ENCODE measurements at places on chromosomes 7 and 10. TPM values are rescaled to one million over a fixed set of nuclear protein-coding genes. Genes with fewer than 3 reads are reported as not detected.

DNA sequence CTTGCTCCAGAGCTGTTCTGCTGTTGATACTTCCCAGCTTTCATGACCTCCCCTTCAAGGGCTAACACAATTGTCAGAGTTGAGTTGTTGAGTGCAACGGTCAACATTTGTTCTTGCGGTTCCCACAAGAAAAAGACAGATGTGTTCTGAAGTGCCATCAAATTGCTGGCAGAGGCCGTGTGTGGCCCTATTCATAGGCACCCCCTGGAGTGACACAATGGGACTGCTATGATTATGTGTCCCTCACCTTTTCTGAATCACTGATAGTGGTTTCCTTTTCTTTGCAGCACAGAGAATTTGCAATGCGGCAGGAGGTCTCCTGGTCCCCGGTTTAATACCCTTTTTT lies 5.8 kb upstream of the IGFBP1 start:
- H3K4me3 ChIP-seq: no peak overlapping the region
- no peak for DNase-seq
- H3K27ac ChIP-seq: no peak overlapping the region
- no peaks in the 10 kb centered on the region for H3K36me3 ChIP-seq
- H3K27me3 ChIP-seq: peaks cover 42% of the 10 kb centered on the region

DNA sequence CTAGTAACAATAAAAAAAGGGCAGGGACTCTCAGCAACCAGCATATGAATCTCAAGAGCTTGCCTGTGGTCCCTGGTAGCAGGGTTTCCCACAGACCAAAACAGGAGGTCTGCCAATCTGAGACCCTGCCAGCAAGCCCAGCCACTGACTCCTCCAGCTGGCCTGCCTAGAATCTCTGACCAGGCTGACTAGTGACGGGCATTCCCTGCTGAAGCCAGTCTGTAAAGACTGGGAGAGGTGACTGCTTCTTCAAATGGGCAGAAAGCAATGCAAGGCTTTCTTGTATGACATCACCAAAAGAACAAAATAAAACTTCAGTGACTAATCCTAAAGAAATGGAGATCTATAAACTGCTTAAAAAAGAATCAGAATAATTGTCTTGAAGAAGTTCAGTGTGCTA lies 249.4 kb downstream of the TCF7L2 start:
- no peaks in the 10 kb centered on the region for H3K4me1 ChIP-seq
- H3K27me3 ChIP-seq: no peaks in the 10 kb centered on the region
- no peak overlapping the region for H3K4me3 ChIP-seq
- H3K36me3 ChIP-seq: no peaks in the 10 kb centered on the region
- no peak for DNase-seq

DNA sequence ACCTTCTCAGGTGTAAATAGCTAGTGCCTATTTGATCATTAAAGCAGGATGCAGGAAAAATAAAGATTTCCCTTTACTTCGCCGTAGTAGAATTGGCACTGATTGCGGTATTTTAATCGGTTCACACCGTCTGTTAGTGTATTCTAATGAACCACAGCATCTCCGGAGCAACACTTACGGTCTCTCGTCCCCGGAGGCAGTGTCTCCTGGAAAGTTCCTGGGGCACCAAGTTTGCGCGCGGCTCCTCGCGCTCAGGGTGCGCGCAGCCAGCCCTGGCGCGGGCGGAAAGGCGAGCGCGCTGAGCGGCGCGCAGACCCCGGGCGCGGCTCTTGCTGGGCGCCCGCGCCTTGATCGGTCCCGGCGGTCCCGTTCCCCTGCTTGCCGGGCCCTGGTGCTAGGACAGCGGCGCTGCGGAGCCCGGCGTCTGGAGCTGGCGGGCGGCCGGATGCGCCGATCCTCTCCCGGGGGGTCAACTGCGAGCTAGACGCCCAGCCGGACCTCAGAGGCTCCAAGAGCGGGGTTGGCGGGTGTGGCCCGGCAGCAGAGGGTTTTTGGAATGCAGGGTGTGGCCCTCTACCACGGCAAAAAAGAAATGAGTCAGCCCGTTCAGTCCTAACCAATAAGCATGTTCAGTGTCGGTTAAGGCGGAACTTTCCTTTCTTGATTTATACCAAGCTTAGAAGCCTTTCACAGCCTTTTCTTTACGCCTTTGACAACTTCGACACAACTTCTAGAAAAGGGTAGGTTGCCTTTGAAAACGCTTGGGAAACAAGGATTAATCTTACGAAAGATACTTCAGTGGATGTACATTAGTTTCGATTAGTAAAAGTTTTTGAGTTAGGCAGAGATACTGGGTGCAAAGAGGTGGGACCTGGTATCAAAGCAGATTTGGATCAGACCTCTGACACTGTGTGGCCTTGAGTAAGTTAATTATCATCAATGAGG lies 166.8 kb upstream of the ASAH2 start:
- peak; percentile 70 for DNase-seq
- H3K27ac ChIP-seq: peak overlapping the region; percentile 83
- no peaks in the 10 kb centered on the region for H3K27me3 ChIP-seq
- H3K4me3 ChIP-seq: peak overlapping the region; percentile 44
- no peaks in the 10 kb centered on the region for H3K36me3 ChIP-seq

The SLC26A3 gene
- not detected for total RNA-seq

DNA sequence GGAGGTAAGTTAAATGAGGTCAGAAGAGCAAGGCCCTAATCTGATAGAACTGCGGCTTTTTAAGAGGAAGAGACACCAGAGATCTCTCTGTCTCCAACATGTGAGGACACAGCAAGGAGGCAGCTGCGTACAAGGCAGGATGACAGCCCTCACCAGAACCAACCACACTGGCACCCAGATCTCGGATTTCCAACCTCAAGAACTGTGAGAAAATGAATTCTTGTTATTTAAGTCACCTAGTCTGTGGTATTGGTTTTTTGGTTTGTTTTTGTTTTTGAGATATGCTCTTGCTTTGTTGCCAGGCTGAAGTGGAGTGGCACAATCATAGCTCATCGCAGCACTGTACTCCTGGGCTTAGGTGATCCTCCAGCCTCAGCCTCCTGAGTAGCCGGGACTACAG lies 127.2 kb downstream of the DLG5 start:
- H3K4me1 ChIP-seq: no peaks in the 10 kb centered on the region
- H3K27ac ChIP-seq: no peak overlapping the region
- DNase-seq: no peak
- H3K36me3 ChIP-seq: peaks cover 7% of the 10 kb centered on the region
- no peak overlapping the region for H3K4me3 ChIP-seq
- no peaks in the 10 kb centered on the region for H3K27me3 ChIP-seq

- no peaks in the 10 kb centered on the region for H3K27me3 ChIP-seq
- peak; percentile 82 for DNase-seq
- H3K36me3 ChIP-seq: peaks cover 8% of the 10 kb centered on the region
- peak overlapping the region; percentile 10 for H3K4me3 ChIP-seq
- H3K27ac ChIP-seq: peak overlapping the region; percentile 58
Measured at GRCh38 chr10:80498833-80499741, 38.6 kb upstream of the SH2D4B start.

The MORN4 gene
- total RNA-seq: 14.8 TPM

All from heart right ventricle (tissue), 16 donors.